ENCODE measurements at places on chromosomes 6 and 20.

DNA sequence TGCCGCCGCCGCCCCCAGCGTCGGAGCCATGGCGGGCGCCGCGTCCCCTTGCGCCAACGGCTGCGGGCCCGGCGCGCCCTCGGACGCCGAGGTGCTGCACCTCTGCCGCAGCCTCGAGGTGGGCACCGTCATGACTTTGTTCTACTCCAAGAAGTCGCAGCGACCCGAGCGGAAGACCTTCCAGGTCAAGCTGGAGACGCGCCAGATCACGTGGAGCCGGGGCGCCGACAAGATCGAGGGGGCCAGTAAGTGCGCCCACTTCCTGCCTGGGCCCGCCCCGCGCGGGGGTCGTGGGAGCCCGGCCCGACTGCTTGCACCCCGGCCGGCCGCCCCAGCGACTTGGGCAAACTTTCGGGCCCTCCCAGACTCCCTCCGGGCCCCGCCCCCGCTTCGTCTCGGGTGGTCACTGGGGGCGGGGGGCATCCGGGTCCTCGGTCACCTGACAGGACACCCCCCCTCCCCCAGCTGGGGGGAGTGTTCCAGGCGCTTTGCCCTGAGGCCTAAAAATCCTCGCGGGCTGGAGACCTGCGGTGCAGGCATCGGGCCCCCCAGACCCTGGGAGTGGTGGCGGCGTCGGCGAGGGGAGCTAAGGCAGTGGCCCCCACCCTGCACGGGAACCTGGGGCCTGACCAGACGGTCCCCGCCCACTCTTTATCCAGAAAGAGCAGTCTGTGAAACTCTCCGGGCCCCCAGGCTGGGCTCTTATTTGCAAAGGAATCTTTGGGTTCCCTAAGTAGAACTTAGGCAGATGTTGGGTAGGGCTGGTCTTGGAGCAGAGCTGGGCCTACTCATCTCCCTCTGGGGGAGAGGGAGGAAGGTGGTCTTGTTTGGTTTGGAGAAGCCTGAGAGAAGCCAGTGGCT, 501 bp downstream of the PLCG1 start:
- DNase-seq, result peak; percentile 81

- DNase-seq, result no peak
These were observed 14.2 kb upstream of the FAM162B start for GRCh38 chr6:116779573-116780164.

- no peak for DNase-seq
These were observed 1.6 kb upstream of the GPLD1 start for GRCh38 chr6:24490948-24491347.

DNA sequence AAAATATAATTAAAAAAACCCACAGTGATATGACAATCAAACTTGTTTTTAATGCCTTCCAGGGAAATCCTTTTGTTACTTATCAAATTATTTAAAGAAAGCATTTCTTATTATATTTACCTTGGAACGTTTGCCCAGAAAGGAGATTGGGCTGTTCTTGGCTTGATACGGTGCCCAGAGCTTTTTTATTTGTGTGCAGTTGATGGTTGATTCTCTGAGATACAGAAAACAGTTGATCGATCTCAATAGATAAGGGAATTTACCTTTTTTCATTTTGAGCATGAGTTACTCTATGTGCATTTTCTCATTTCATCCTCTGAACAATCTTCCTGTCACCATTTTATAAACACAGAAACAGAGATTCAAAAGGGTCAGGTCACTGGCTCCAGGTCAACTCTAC, 72.5 kb upstream of the NEDD9 start:
- DNase-seq, result no peak

GRCh38 chr6:139134064-139134395, 850 bp upstream of the HECA start:
- DNase-seq, result no peak

DNA sequence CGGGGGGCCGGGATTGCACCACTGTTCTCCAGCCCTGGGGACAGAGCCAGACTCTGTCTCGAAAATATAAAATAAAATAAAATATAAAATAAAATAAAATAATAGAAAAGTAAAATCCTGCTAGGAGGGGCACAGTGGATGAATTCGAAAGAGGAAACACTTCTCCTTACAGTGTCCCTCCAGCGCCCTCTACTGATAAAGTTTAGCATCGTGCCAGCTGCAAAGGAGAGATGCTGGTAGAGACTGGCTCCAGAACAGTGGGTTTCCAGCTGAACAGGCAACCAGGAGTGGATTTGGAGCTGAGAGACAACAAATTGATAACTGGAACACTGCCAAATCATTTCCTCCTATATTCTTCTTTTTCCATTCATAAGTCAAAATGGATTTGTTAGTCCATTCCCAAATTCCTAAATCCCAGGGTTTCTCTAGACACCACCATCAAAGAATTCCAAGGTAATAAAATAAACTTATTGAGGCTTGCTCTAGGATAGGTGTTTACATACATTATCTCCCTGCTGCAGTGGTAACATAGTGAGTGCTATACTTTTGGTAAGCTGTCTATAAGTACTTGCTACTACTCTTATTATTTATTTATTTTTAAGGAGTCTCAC, 31.7 kb upstream of the TBPL1 start:
- peak; percentile 65 for DNase-seq

DNA sequence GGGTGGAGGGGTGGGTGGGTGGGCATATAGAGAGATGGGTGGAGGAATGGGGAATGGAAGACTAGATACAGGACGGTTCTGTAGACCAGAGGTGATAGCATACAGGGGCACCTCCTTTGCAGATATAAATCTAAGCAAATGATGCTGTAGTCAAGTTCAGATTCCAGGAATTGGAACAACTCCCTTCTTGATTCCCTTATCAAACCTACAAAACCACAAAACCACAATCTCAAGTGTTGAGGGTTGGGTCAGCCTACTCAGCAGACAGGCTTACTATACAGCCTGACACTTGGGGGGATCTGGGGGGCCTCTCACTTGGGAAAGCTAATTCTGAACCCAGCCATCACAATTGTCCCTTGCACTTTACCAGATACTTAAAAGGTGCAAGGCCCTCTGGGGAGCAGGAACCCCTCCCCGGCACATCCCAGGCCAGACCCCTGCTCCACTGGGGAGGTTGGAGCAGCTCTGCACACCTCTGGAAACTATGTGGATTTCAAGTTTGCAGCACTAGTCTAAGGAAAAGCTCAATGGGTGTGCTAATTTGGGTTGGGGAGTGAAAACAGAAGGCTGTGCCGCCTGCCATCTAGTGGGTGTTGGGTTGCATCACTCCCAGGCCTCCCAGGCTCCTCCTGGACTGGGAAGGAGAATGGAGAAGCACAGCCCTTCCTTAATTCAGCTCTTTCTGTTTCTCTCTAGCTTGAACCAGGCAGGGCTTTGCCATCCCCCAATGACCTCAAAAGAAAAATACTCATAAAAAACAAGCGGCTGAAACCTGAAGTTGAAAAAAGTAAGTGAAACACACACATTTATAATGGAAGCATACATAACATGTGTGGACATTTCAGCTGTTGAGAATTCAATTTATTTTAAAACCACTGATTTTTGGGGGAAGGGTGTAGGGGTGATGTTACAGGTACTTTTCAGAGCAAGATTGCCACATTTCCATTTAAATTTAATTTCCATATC, 121.2 kb upstream of the LAMP5 start:
- DNase-seq, result no peak

- DNase-seq, result no peak
These were observed 229.3 kb downstream of the PACRG start for GRCh38 chr6:162957062-162957461.

- no peak for DNase-seq
These were observed 42.0 kb downstream of the DOK5 start for GRCh38 chr20:54517241-54517975.

GRCh38 chr20:21516180-21516567, 2.3 kb upstream of the NKX2-2 start:
- no peak for DNase-seq

GRCh38 chr6:157269261-157269794, 54.0 kb downstream of the TMEM242 start:
- no peak for DNase-seq

DNA sequence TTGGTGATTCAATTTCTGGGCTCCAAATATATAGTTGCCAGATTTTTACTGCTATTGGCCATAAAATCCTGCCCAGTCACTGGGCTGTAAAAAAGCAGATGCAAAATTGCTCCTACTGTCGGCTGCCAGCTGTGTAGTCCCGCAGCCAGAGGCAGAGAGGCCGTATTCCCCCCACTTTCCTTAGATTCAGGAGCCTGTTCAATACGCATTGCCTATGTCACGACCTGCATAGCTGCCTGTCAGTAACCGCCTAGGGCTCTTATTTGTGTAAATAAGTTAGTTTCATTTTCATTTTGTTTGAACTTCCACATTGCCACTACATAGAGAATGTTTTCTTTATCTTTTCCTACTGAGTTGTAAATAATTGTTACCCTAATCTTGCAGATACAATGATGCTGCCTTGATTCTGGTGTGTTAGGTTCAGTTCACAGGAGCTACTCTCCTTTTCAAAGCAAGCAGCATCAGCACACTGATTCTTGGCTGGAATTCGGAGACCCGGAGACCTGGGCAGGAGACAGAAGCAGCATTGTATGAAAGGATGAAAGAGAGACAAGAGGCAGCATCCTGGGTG, 46.0 kb upstream of the UST start:
- no peak for DNase-seq

- peak; percentile 58 for DNase-seq
These were observed at the start of gene SYCP2 for GRCh38 chr20:59933296-59933848. TSS of gene SYCP2 (minus strand) at chr20:59933637. CDS start at chr20:59922413, 11,224 bp downstream.

GRCh38 chr20:54598352-54598751, 123.0 kb downstream of the DOK5 start:
- DNase-seq, result no peak

- peak; percentile 23 for DNase-seq
These were observed 161.4 kb downstream of the FOXC1 start for GRCh38 chr6:1770968-1771723.

GRCh38 chr6:34181908-34182307, 36.0 kb upstream of the GRM4 start:
- no peak for DNase-seq

GRCh38 chr6:84779380-84779779, 15.0 kb upstream of the TBX18 start:
- DNase-seq, result no peak

- no peak for DNase-seq
These were observed 33.3 kb upstream of the TXLNB start for GRCh38 chr6:139325125-139325524.

GRCh38 chr20:34131491-34131890, 19.4 kb upstream of the EIF2S2 start:
- no peak for DNase-seq

DNA sequence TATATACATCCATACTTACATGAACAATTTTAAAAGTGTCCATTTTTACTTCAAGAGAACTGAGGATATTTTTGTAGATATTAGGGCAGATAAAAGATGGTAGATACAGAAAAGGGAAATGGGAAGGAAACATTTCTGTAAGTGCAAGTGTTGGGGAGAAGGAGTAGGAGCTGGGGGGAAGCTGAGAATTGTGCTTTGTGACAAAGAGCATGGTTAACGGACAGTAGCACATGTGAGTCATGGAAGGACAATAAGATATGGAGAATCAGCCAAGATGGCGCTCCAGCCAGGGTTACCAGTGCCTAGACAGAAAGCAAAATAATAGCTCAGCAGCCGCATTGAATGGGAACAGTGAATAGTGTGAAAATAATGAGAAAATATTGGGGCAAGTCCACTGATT, 12.7 kb upstream of the HLA-DRB1 start:
- DNase-seq, result no peak

GRCh38 chr20:15179381-15179780, 842.0 kb upstream of the FLRT3 start:
- no peak for DNase-seq

Measured in naive thymus-derived CD8-positive, alpha-beta T cell (primary cell).